ENCODE measurements at places on chromosomes 4 and X.

GRCh38 chr4:105472871-105473323 lies 965 bp downstream of the PPA2 start:
- DNase-seq, result no peak

- no peak for DNase-seq
These were observed 38.5 kb upstream of the GPC3 start for GRCh38 chrX:134023851-134024281.

DNA sequence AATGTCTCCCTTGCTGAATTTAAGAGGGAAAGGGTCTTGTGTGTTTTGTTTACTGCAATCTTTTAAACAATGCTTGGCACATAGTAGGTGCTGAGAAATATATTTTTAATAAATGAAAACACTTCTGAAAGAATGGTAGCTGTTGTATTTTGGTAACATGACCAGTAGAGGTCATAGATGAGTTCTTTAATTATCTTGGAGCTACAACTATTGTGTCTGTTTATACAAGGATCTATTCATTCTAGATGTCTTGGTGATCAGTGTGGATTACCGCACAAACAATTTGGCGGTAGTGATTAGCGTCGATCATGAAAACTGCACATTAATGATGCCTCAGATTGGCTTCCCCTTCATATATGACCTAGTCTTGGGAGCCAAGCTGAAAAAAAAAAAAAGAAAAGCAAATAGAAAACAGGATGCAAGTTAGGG lies 21.4 kb upstream of the SCRG1 start:
- no peak for DNase-seq

DNA sequence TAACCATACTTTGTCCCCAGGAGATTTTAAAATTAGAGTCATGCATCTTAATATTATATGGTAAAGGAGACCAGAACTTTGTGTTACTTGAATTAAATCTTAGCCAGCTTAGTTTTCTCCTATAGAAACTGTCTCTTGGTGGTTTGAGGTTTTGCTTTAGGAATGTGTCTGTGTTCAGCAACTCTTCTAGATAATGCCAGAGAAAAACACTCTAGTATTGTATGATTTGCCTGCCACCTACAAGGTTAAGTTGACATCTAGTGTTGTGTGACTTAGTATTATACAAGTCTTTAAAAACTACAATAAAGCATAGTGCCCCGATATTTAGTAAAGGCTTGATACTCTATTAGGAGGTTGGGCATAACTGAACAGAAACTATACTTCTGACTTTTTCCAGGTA lies 2.1 kb downstream of the UGT8 start:
- DNase-seq, result no peak

DNA sequence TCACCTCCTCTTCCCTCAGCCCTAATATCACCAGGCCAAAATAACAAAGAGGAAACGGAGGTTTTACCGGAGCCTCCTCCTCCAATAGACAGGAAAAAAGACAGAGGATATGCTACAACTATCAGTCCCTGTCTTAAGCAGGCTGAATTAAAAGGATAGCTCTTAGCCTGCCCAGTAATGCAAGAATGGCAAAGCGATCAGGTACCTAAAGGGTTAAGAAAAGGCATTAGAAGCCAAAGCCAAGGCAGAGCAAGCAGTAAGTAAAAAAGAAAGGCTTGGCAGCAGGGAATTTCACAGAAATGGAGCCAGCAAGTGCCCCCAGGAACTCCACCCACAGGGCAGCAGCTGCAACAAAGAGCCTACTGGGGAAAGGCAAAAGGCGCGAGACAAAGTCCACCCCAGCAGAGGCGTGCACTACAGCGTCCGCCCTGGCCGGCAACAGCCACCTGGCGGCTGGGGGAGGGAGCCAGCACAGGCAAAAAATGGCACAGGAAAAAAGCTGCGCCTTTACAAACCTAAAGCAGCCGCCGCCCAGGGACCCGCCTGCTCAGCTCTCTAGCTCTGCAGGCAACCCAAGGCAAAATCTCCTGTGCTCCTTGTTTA lies 220.6 kb upstream of the ZC4H2 start:
- DNase-seq, result peak; percentile 1

DNA sequence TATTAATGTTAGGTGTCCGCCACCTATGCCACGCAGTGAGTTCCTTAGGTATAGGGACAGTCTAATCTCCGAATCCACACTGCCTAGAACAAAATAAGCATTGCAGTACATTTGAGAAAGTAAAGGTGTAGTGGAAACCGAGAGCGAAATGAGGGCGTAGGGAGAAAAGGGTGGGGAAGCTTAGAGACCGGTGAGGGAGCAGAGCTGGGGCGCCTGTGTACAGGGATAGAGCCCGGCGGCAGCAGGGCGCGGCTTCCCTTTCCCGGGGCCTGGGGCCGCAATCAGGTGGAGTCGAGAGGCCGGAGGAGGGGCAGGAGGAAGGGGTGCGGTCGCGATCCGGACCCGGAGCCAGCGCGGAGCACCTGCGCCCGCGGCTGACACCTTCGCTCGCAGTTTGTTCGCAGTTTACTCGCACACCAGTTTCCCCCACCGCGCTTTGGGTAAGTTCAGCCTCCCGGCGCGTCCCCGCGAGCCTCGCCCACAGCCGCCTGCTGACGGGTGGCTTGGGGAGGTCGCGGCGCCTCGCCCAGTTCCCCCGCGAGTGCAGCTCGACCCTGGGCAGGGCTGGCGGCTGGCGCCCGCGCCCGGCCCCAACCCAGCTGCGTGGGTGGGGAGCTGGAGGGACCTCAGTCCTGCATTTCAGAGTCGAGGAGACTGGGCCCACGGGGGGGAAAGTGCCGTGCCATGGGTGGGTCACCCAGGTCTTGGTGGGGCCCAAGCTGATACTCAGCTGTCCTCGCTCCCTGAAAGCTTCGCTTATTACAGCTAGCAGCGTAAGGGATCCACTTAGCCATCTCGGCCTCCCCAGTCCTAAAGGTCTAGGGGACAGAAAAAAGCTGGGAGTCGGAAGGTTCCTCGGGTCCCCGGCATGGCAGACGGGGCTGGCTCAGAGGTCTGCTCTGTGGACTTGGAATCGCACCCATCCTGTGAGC lies at the start of gene ANXA3:
Gene ANXA3 (plus strand): TSS at position 351 of the 932 bp plus-strand sequence. CDS start 2,704 bp downstream, outside the sequence.
- DNase-seq, result peak; percentile 3

DNA sequence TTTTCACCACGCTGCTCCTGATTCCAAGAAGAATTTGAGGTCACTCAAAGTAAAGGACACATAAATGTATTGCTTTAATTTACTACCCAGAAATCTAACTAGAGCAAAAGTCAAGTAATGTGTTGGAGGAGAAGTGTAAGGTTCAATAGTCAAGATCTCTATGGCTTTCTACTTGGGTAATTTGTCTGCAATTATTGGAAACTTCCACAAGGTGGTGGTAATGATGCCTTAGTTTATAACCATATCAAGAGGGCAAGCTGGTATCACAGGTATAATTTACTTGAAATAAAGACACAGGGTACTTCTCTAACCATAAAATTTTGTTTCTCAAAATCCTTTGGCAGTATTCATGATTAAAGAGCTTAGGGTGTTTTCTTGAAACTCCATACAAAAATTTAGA lies 10.2 kb upstream of the GRIA3 start:
- no peak for DNase-seq

DNA sequence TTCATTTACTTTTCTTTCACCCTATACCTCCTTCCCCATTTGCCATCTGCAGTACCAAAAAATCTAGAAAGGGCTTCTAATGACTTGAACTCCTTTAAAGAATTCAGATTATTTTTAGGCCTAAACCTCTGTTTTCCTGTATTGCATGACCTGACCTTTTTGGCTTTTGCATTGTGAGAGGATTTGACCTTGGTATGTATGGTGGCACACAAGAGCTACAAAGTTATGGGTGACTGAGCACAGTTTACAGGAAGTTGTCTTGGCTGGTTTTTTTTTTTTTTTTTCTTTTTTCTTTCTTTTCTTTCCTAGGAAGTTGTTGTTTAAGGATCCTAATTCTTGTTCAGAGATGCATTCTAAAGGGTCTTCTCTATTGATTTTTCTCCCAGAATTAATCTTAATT lies 32.0 kb upstream of the MTMR8 start:
- no peak for DNase-seq

DNA sequence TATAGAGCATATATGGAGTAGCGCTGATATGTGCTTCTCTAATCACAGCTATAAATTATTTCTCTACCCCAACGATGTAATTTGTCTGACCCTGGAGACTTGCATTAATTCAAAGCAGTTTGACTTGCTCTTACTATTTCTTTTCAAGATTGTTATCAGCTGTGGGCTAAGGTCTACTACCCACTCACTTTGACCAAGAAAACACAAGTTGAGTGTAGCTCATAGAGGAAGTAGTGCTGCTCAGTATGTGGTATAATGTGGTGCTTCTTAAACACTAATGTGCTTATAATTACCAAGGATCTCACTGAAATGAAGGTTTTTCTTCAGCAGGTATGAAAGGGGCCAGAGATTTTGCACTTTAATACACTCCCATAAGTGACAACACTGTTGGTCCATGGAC lies 70.1 kb downstream of the INPP4B start:
- DNase-seq, result no peak

DNA sequence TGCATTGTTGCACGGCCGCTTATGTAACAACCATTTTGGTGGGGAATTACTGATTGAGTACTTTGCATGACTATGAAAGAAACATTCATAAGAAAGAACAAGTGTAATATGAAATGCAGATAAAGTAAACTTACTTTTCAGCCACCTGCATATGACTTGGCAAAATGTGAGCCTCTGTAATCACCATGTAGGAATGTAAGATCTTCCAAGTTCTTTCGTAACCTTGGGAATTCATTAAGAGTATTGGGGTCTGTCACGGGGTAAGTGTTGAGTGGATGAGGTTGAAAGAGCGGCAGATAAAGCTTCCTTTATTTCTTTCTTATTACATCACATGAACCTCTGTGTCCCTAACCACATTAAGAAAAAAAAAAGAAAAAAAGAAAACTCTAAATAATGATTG lies 348.5 kb upstream of the NR3C2 start:
- no peak for DNase-seq

GRCh38 chr4:81256059-81256970 lies 41.3 kb upstream of the PRKG2 start:
- DNase-seq, result no peak

DNA sequence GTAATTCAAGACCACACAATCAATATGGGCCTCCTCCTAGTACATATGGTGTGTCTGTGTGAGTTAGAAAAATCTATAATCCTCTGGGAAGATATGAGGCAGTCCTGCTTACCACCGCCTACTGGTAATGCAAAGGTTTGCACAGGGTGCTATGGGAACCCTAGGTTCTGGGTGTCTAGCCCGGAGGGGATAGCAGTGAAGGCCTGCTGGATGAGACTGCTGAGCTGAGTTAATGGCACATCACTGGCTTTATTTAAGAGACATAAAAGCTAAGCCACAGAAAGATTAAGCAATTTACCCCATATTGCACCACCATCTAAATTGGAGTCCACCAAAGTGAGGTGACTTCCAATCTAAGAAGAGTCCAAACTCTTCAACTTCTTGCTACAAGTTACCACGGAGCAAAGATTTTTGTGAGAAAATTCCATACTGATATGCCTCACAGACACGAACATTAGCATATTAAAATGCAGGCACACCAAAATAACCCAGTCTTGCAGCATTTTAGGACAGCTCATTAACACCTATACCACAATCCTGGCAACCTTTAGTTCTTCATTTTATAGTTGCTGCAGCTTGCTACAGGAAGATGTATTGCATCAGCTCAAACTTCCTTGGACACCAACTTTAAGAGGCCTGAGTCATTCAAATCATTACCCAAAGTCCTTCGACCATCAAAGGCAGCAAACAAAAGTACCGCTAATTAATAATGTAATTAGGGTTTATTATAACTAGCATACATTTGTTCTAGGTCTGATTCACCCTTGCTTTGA lies 13.7 kb downstream of the DGKK start:
- DNase-seq, result no peak

GRCh38 chr4:105909787-105910281 lies 14.6 kb downstream of the NPNT start:
- DNase-seq, result no peak

GRCh38 chr4:96293806-96294205 lies 453.9 kb downstream of the PDHA2 start:
- DNase-seq, result no peak

DNA sequence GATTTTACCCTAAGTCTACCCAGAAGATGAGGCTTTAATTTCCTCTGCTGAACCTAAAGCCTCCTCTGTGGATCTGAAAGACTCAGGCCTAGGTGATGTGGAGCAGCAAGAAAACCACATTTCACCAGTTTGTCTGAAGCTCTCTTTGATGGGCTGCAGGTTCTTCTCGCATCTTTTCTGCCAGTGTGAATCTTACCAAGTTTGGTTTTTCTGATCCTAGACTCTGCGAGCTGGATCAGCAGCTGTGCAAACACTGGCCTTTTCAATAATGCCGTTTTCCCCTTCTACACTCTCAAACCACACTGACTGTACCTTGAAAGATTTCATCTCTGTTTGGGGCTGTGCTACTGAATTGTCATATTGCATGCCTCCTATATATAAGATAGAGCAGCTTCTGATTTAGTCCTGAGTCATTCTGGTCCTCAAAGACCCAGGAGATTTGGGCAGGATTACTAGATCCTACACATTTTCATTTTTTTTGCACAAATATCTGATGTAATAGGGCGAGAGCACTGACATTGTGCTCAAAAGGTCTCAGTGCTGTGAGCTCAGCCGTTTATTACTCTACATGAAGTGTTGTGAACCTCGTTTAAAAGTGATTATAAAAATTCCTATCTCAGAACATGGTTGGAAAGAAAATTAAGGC lies 133.6 kb upstream of the FAM9C start:
- DNase-seq, result no peak

- no peak for DNase-seq
These were observed 2135.9 kb downstream of the ARAP2 start for GRCh38 chr4:34108391-34108790.

- DNase-seq, result no peak
These were observed 175.9 kb downstream of the ANTXR2 start for GRCh38 chr4:79897174-79897573.

DNA sequence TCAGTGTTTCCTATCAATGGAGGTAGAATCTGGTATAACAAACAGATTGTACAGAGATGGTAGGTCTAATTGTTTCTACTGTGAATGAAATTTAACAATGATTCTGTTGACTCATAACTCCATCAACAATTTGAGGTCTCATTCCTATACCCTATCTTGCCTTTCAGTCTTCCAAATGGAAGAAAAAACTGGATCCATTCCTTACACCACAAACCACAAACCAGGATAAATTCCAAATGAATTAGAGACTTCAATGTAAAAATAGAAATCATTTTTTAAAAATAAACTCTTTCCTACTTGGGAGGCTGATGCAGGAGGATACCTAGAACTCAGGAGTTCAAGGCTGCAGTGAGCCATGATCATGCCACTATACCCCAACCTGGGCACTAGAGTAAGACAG lies 114.4 kb upstream of the WDR44 start:
- DNase-seq, result no peak

DNA sequence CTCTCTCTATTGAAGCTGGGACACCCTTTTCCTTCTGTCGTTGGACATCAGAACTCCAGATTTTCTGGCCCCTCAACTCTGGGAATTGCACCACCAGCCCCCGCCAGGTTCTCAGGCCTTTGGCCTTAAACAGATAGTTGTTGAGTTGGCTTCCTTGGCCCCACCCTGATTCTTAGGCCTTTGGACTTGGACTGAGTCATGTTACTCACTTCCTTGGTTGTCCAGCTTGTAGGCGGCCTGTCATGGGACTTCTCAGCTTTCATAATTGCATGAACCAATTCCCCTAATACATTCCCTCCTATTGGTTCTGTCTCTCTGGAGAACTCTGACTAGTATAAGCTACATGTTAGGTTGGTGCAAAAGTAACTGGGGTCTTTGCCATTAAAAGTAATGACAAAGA lies 195.7 kb downstream of the GPAT3 start:
- no peak for DNase-seq

GRCh38 chrX:37692918-37693317 lies 7.3 kb downstream of the XK start:
- no peak for DNase-seq

All from stimulated activated CD4-positive, alpha-beta T cell treated with anti-CD3 and anti-CD28 coated beads, Interleukin-4, amount 100 ng/mL, for 1 hour (primary cell).